Activated T-cell treated with anti-CD3 and anti-CD28 coated beads, Interleukin-2, amount 50 U/mL, for 4 hours (primary cell): ENCODE measurements at places on chromosomes 5 and 9. TPM values are rescaled to one million over a fixed set of nuclear protein-coding genes. Genes with fewer than 3 reads are reported as not detected.

DNA sequence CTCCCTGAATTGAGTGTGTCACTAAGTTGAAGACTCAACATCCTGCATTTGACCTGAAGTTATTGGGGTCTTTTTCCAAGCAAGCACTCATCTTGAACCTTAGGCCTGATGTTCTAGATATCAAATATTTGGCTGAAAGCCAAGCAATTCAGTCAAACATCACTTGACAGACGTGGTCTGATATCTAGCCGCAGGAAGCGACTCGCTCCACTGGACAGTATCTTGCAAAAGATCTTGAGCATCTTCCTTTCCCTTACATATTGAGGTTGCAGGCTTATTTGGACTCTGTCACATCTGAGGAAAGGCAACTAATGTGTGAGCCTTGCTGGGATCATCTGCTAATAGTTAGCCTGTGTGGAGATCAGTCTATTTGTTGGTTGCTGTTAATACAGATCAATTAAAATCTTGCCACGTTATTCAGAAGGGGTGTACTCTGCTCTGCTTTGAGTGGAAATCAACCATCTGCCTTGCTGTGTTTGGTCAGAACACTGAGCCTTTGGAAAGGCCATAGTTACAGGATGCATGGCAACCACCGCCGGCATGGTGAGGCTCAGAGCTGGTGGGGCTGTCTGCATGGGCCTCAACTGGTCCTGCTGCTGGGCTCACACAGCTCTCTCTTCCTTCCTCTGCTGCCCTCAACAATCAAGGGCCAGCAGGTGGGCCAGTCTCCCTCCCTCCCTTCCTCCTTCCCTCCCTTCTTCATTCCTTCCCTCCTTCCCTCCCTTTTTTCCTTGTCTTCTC lies 166.9 kb upstream of the KLF9 start:
- no peak for DNase-seq

DNA sequence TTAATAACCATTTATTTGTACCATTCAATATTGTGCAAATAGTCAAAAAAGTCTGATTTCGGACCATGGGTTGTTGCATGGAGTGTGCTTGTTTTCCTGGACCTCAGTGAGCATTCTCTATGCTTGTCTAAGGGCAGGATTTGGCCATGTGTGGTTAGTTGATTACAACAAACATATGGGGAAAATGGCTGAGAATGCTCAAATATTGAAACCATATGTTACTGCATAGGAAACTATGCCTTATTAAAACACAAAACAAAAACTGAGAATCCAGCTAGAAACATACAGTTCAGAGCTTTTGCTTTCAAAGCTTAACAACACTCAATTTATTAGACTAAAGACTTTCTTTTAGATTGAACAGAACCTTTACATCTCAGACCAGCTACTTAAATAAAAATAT lies 928.3 kb downstream of the NR2F1-AS1 start:
- no peak for DNase-seq

DNA sequence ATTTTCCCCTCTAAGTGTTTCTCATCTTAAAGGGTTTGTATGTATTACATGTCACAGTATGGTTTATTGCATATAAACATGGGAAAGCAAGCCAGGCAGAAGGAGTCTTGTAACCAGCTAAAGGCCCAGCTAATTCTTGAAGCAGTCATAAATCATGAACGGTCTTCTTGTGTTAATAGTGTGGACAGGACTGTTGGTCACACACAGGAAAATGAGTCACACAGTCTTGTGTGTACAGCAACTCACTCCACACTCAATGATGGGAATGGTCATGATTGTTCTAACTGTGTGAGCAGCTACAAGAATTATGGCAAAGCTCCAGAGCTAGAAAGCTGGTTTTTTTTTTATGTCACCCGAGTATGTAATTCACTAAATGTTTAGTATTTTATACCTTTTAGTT lies 123.9 kb downstream of the GHR start:
- no peak for DNase-seq

- no peak for DNase-seq
These were observed 50.3 kb downstream of the MTAP start for GRCh38 chr9:21852754-21853153.

DNA sequence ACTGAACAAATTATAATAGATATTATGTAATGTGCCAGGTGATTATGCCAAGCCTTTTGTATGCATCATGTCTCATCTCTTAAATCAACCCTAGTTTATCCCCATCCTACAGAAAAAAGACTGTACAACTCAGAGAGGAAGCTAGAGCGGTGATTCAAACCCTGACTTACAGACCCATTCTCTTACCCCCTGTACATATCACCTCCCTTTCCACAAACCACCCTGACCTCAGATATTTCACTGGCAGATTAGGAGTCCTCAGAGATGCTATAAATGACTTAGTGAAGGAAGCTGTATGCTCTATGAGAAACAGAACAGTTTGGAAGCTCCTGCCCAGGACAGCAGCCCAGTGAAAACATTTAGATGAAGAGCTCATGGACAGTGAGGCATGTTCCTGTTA lies 79.1 kb upstream of the RARS1 start:
- DNase-seq = no peak

DNA sequence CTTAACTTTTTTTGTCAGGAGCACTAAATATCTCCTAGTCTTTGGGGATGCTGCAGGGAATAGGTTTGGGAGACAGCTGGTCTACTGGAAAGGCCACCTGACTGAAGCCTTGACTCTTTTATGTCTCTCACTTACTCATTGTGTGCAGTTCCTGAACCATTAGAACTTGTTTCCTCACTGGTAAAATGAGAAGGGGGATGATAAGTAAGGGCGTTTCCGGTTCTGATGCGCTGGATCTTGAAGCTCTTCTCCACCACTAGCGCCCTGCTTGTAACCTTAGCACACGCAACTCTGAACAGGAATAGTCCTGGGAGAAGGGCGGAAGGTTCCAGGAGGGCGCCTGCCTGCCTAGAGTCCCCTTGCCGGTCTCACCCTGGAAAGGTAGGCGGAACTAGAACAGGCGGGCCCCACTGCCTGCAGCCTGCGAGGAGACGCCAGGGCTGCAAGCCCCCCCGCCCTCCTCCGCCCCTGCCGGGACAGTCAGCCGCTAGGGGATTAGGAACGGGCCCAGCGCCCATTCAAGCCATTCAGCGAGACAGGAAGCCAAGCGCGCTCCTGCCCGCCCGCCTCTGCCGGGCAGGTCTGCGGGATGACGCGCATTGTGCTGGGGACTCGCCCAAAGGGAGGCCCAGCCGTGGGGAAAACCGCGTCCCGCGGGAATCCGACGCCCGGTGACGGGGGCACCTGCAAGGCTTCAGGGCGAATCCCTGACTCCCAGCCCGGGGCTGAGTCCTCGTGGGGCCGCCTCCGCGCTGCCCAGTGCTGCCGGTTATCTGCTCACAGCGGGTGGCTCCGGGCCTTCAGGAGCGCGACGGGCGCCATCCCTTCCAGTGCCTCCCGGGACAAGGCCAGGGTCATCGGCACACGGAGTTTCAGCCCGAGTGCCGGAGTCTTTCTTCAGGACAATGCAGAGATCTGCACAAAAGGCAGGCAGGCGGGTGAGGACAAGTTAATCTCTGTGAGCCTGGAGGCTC lies 44.0 kb upstream of the XPA start:
- peak; percentile 14 for DNase-seq

DNA sequence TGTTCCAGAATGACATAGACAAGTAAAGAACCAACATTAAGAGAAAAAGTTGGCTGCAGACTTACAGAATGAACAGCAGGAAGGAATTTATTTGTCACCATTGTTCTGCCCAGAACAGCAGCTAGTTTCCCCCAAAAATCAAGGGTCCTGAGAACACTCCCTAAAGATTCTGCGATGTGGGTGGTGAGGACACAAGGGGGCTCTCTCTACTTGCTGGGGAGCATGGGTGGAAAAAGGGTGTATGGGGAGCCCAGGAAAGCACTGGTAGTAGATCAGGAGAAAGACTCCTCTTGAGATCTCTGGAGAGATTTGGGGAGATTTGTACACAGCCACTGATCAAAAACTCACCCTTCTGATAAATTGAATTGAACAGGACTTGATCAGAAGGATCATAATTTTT lies 316.5 kb downstream of the KCTD16 start:
- no peak for DNase-seq

GRCh38 chr5:90866333-90866732 lies 307.7 kb downstream of the ADGRV1 start:
- DNase-seq = no peak

DNA sequence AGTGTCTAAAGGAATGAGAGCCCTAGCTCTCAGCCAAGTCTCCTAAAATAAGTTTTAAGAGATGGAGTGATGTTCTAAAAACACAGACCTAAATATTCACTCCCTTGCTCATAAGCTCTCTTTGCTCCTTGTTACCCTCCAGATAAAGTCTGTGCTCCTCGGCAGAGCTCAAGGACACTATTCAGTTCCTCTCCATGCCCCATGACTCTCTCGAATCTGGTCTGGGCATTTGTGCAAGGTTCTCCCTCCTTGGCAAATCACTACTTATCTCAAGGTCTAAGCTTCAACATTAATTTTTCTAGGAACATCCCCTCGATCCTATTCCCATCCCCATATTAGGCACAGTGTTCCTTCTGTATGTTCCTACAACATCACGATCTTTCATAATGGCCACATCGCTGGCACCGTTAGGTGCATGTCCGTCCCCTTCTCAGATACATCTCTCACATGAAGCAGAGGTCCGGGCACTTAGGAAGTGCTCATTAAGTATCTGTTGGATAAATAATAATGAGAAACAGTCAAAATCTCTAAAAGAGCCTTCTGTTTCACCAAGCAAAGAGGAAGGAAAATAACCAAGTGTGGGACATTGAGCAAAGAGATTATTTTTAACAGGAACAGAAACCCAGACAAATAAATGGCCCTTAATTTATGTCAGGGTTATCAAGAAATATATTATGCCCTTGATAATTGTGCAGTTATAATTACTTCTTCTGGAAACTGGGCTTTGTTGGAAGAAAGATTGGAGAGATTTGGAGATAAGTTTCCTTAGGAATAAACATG lies 85.9 kb upstream of the HTR4 start:
- DNase-seq = no peak

GRCh38 chr9:111970827-111971226 lies 74.2 kb downstream of the UGCG start:
- DNase-seq = no peak

- no peak for DNase-seq
These were observed 243.4 kb downstream of the RFX3 start for GRCh38 chr9:3282365-3282764.

DNA sequence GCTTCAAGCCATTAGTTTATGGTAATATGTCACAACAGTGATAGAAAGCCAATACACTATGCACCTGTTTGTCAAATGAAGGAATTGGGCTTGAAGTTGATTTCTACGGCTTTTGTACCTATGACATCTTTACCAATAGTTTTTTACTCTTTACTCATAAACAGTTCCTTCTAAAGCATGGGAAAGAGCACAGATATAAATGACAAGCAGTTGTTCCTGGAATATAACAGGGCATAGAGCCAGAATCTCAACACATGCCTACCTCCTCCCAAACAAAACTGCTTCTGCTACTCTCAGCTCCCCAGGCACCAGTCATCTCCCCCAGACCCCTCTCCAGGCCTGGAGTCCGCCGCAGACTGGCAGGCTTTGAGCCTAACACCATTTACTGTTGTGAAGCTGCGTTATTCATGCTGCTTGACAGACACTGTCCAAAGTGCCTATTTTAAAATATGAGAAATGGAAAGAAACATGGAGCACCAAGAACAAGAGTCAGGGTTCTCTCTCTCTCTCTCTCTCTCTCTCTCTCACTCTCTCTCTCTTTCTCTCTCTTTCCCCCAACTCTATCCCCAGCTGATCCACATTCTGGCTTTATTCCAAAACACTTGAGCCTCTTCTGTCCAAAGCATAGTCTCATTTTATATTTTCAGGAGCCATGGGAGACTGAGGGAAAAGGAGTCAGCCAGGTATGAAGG lies 111.6 kb downstream of the ADRB2 start:
- DNase-seq = no peak

- DNase-seq = no peak
These were observed 98.9 kb upstream of the CPEB4 start for GRCh38 chr5:173789031-173789920.

- no peak for DNase-seq
These were observed 7.6 kb upstream of the FAM163B start for GRCh38 chr9:133616643-133617405.

DNA sequence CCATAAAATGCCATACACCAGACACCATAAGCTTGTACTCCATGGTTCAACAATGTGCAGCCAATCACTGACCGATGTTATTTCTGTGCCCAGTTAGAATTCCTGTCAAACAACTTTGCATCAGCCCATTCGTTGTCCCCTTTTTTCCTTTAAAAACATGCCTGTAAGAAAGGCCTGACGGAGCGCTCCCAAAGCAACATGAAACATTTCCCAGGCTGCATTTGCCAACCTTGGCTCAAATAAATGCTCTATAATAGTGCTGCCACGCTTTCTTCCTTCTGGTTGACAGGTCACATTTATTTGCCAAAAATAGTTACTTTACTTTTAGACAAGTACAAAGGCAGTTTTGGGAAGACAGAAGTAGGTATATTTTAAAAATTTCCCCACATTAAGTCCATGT lies 735.6 kb upstream of the PTPRD start:
- DNase-seq = no peak

DNA sequence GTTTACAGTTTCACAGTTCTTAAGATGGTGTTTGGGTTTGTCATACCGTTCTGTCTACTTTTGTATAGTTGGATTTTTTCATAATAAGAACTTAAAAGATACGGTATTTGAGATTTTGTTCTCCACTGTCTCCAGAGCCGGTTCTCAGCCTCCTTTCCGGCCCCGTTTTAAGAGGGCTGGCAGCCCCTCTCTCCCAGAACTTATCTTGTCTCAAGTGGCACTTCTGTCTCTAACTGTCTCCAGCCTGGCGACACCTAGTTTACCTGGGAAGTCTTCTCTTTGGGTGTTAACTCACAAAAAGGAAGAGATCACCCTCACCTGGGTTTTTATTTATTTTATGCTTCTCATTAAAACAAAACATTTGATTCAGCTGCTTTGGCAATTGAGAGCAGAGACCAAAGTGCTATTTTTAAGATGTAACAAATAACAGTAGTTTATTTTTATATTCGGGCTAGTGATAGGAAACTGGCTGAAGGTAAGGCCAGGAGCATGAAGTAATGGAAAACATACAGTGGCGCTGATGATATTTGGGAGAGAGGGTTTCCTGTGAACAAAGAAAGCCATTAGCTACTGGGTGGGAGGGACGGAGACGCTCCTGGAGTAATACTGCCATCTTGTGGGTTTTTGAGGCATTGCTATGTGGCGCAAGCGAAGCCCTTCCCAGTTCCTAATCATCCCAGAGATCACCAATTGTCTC lies 48.3 kb downstream of the ACER2 start:
- peak; percentile 62 for DNase-seq

DNA sequence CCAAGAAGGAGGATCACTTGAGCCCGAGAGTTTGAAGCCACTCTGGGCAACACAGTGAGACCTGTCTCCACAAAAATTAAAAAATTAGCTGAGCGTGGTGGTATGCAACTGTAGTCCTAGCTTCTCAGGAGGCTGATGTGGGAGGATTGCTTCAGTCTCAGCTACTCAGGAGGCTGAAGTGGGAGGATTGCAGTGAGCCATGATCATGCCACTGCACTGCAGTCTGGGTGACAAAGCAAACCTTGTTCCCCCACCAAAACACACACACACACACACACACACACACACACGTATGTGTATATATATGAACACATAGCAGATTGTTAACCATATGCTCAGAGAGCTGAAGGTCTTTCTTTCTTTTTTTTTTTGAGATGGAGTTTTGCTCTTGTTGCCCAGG lies 157.5 kb upstream of the MAST4 start:
- no peak for DNase-seq

STK32A gene
- total RNA-seq = not detected

PCAT7 gene
- not detected for total RNA-seq

CYSRT1 gene
- total RNA-seq = 0.46 TPM

RXFP3 gene
- not detected for total RNA-seq

DPYSL3 gene
- total RNA-seq = 0.30 TPM

WNT8A gene
- not detected for total RNA-seq

FCN1 gene
- total RNA-seq = not detected

CNTLN gene
- total RNA-seq = 1.9 TPM

CLIC3 gene
- 0.54 TPM for total RNA-seq
